Effector memory CD4-positive, alpha-beta T cell (primary cell): ENCODE measurements at places on chromosomes 7 and 10.

DNA sequence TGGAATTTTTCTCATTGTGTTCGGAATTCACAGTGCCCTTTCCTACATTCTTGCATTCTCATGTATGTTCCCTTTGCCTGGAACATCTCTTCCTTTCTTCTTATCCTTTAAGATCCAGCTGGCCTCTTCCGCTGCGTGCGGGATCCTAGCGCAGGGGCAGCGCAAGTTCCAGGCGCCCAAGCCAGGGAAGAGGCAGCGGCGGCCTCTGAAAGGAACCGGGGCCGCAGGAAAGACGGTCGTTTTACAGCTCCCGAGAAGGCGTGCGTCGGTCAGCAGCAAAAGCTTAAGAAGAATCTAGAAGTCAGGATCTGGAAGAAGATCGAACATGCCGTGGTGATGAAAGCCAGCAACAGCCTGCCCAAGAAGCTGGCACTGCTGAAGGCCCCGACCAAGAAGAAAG lies 28.0 kb downstream of the ADRA2A start:
- no peak for DNase-seq

- no peak for DNase-seq
Observed at GRCh38 chr10:9811601-9812000, 1206.1 kb upstream of the CELF2 start.

DNA sequence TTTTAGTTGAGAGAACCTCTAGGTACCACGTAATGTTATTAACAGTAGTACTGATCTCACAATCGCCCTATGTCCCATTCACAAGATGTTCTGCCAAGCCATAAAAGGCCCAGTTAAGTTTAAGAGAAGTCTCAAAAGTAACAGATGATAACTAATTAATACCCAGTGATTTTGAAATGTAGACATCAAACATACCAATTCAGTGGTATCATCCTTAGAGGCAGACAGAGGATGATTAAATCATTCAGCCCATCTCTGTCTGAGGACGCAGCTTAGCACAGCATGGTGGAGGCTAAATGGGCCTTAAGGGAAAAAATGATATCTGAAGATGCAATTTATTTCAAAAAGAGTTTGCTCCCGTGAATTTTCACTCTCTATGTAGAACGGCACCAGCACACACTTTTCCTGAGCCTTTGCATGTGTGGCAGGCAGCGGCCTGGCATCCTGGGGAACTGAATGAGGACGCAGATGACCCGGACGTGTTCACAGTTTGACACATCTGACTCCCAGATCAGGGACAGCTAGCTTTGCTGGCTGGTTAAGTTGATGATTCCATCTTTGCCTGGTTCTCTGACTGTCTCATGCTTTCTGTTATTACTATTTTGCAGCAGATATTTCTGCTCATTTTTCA lies 13.4 kb downstream of the EGFR start:
- DNase-seq = no peak

GRCh38 chr10:21047096-21047495 lies 150.0 kb upstream of the NEBL start:
- no peak for DNase-seq

- DNase-seq = no peak
Observed at GRCh38 chr7:151346470-151346769, 4.8 kb downstream of the NUB1 start.

DNA sequence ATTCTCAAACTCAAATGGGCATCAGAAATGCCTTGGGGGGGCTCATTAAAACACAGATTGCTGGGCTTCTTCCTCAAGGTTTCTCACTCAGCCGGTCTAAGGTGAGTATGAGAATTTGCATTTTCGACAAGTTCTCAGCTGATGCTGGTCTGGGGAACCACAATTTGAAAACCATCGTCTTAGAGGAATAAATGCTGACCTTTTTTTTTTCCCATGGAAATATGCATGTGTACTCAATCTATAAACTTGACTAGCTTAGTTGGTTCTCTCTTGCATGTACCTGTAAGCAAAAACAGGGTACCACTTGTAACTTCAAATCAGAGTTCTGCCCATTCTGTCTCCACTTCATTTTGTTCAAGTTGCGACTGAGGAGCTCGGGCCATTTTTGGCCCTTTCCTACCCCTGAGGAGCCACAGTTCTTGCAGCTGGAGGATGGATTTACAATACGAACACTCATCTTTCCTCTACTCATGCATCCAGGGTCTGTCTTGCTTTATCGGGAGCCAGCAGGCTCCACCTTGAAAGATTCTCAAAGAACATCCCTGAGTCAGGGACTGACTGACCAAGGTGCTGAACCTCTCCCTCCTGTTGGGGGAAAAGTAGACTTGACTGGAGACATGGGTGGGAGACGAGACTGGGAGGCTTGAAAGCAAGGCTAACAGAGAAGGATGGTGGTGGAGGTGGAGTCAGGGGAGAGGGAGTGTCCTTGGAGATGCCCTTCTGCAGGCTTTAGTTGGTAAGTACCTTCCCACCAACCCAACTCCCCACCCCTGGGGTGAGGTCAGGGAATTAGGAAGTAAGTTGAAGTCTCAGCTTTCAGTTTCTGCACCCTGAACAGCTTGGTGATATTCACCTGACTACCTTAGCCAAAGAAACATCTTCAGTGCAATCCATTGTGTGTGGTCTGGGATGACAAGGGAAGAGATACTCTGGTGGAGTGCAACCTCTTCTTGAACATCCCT lies 3.7 kb upstream of the MAPK8 start:
- no peak for DNase-seq

- DNase-seq = no peak
Observed at GRCh38 chr10:34102237-34102673, 712.8 kb downstream of the PARD3 start.

- no peak for DNase-seq
Observed at GRCh38 chr7:52026140-52026539, 709.5 kb upstream of the COBL start.

- no peak for DNase-seq
Observed at GRCh38 chr10:47056247-47056510, 145.0 kb downstream of the PTPN20 start.

DNA sequence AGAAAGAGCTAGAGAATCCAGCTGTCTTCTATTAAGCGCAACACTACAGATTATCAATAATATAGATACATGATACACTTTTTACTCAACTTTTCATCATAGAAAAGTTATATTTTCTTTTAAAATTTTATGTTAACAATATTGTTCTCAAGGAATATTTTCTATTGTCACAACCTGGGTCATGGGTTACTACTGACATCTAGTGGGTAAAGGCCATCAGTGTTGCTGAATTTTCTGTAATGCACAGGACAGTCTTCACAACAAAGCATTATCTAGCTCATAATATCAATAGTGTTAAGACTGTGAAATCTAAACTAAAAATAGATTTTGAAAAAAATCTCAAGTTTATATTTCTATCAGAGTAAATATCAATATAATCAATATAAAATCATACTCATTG lies 209.8 kb downstream of the ZNF33B start:
- no peak for DNase-seq

GRCh38 chr10:114279901-114280644 lies 41.0 kb downstream of the VWA2 start:
- DNase-seq = no peak

- no peak for DNase-seq
Observed at GRCh38 chr10:77974396-77975074, 48.0 kb upstream of the DLG5 start.

DNA sequence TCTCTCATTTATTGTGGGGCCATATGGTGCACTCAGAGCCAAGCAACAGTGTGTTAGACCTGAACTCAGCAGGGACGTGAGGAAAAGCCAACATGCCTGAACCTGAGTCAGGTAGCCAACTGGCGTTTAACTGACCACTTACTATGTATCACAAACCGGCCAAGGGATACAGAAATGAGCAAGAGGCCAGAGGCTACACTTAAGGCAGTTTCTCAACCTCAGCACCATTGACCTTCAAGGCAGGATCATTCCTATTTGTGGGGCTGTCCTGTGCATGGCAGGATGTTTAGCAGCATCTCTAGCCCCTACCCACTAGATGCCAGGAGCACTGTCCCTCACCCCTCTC lies 103.5 kb upstream of the NANOS1 start:
- DNase-seq = no peak

GRCh38 chr10:49053053-49053997 lies 62.0 kb downstream of the VSTM4 start:
- DNase-seq = no peak

GRCh38 chr10:102727037-102727818 lies 12.8 kb downstream of the SFXN2 start:
- DNase-seq = no peak

GRCh38 chr7:16960337-16960965 lies 78.7 kb upstream of the AGR3 start:
- no peak for DNase-seq

DNA sequence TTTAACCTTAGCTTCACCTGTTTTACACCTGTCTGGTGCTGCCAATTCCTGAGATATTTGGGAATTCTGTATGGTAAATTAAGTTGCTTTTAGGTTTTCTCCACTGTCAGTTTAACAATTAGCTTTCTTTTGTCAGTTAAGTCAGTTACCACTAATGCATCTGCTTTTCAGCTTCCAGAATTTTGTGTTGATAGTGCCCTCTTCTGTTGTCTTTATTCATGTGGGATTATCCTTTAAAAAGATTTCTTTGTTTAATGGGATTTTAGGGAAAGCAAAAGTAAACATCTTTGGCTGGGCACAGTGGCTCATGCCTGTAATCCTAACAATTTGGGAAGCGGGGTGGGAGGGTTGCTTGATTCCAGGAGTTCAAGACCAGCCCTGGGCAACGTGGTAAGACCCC lies 8.1 kb downstream of the TFAM start:
- DNase-seq = no peak

GRCh38 chr10:59622320-59623132 lies 87.1 kb downstream of the SLC16A9 start:
- peak; percentile 2 for DNase-seq

- no peak for DNase-seq
Observed at GRCh38 chr7:73742753-73743641, 4.4 kb upstream of the ABHD11 start.

- no peak for DNase-seq
Observed at GRCh38 chr7:92994901-92995300, 122.9 kb downstream of the SAMD9 start.

GRCh38 chr10:635088-635861 lies 54.2 kb downstream of the DIP2C start:
- no peak for DNase-seq

- DNase-seq = no peak
Observed at GRCh38 chr10:25557136-25557535, 376.9 kb upstream of the MYO3A start.

DNA sequence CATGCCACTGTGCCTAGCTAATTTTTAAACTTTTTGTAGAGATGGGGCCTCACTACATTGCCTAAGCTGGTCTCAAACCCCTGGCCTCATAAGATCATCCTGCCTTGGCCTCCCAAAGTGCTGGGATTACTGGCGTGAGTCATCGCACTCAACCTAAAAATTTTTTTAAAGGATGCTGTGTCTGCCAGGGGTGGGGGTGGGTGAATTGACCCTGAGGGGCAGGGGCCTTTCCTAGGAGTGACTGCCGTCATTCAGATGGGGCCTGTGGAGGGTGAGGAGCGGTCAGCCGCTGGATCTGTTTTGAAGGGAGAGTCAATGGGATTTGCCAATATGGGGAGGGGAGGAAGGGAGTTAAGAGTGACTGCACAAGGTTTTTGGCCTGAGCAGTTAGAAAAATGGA lies 89.4 kb downstream of the C10orf105 start:
- no peak for DNase-seq

- DNase-seq = no peak
Observed at GRCh38 chr7:132544025-132544424, 32.2 kb downstream of the PLXNA4 start.

- DNase-seq = no peak
Observed at GRCh38 chr10:26311383-26311940, 94.9 kb downstream of the GAD2 start.

DNA sequence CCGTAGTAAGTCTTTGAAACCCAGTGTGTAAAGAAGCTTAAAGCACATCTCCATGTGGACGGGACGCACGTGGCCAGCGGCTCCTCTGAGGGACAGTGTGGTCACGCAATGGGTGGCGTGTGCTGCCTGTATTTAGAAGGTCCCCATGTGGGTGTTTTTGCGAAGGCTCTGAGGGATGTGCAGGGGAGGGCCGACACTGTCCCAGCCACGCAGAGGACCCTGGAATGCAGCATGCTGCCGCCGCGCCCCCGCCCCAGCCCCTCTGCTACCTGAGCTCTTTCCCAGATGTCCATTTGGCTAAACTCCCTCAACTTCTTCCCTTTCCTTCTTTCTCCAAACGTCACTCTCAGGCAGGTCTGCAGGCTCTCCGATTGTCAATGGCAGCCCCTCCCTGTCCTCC lies 8.8 kb downstream of the PFKP start:
- DNase-seq = no peak

GRCh38 chr10:130543794-130544193 lies 407.6 kb downstream of the GLRX3 start:
- DNase-seq = no peak

- DNase-seq = no peak
Observed at GRCh38 chr10:23439961-23440889, 1.4 kb downstream of the OTUD1 start.

DNA sequence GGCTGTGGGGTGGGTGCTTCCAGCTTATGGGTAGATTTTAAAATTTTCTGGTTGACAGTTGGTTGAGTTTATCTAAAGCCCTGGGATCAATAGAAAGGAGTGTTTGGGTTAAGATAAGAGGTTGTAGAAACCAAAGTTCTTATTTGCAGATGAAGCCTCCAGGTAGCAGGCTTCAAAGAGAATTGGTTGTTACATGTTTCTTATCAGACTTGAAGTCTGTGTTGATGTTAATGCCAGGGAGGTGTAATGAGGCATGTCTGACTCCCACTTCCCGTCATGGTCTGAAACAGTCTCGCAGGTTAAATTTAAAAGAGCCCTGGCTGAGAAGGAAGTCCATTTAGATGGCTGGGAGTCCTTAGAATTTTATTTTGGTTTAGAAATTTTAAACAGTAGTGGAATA lies 165.2 kb upstream of the TMEM72 start:
- no peak for DNase-seq

- no peak for DNase-seq
Observed at GRCh38 chr7:147523056-147523455, 1067.5 kb upstream of the C7orf33 start.

DNA sequence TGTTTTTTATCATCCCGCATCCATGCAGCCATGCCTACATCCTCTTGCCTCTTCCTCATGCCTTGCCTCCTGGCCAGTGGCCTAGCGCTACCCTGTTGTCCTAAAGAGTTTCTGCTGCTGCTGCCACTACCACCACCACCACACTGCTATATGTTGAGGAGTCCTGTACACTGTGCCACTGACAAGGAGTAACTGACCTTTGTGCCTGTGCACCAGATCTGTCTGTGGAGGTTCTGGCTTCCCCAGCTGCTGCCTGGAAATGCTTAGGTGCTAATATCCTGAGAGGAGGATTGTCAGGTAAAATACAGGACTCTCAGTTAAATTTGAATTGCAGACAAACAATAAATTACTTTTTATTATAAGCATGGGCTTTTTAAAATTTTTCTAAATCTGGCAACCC lies 7.0 kb upstream of the CFAP69 start:
- no peak for DNase-seq

DNA sequence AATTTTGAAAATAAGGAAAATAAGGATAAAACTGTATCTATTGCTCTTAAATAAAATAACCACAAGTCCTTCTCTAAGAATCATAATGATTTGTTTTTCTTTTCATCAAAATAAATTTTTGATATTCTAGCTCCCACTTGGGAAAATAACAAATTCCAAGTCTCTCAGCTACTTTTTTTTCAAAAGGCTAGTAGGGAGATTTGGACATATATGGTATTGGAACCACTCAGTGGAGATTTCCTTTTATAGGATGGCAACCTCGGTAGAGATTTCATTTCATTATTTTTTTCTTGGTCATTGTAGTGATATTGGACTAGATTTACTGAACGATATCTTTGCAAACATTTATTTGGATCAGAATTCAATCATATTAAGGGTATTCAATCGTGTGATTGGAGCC lies 69.5 kb upstream of the PRKG1 start:
- DNase-seq = no peak

GRCh38 chr7:55439627-55440026 lies 74.5 kb downstream of the LANCL2 start:
- DNase-seq = no peak
